ENCODE measurements at places on chromosomes 7 and 10.

GRCh38 chr10:101536800-101537199 lies 51.3 kb downstream of the POLL start:
- DNase-seq: peak; percentile 31

DNA sequence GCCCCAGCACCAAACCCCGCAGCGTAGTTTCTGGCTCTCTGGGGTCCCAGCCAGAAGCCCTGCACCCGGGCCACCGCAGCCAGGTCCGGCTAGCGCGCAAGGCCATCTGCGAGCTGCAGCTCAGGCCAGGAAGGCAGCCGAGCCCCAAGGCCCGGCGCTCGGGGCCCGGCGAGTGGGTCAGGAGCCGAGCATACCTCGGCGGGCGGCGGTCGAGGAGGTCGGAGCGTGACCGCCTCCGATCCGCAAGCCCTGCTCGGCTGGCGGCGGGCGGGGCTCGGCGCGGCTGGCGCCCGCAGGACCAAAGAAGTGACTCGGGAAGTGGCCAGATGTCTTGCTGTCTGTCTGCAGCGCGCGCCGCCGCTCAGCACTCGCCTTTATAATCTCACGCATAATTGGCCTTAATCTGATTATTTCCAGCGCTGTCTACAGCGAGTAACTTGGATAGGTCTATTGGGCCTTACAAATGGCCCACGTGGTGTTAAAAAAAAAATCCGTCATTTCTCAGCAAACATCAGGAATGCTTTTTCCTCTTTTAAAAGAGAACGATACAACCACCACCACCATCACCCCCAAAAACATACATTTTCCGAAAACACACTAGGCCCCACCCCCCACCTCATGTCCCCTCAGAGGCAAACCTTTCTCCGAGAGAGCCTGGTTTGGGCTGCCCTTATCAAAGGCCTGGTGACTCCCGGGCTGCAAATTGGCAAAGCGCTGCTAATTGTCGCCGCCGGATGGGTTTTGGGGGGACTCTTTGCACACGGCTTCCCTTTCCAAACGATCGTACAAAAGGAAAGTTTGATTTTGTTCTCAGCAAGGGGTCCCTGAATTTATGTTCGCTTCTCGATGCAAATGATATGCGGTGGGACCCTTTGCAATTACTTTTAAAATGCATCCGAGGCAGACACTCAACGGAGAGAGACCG lies at the start of gene DRGX:
Gene DRGX (minus strand): TSS at position 349 of the 925 bp plus-strand sequence. CDS start 649 bp downstream, outside the sequence.
- DNase-seq: no peak

GRCh38 chr10:17073725-17074540 lies 55.7 kb downstream of the CUBN start:
- DNase-seq: no peak

GRCh38 chr7:117140921-117141320 lies 181.9 kb downstream of the WNT2 start:
- no peak for DNase-seq

DNA sequence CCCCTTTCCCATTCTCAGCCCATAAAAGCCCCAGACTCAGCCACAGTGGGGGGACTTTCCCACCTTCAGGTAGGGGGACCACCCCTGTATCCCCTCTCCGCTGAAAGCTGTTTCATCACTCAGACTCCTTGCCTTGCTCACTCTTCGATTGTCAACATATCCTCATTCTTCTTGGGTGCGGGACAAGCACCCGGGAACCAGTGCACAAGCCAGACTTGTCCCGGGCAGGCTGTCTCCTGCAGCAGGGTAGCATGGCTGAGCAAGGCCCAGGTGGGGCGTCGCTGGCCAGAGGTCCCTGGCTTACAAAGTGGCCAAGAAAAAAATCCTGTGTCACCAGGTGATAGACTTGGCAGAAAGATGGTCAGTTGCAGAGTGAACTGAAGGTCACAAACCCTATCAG lies 64.7 kb downstream of the NOD1 start:
- no peak for DNase-seq

GRCh38 chr7:109462171-109462570 lies 892.5 kb downstream of the DNAJB9 start:
- DNase-seq: no peak

DNA sequence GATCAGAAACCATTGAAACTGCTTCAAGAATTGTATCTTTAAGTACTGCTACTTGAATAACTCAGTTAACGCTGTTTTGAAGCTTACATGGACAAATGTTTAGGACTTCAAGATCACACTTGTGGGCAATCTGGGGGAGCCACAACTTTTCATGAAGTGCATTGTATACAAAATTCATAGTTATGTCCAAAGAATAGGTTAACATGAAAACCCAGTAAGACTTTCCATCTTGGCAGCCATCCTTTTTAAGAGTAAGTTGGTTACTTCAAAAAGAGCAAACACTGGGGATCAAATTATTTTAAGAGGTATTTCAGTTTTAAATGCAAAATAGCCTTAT lies 14.7 kb downstream of the HNRNPA2B1 start:
- no peak for DNase-seq

DNA sequence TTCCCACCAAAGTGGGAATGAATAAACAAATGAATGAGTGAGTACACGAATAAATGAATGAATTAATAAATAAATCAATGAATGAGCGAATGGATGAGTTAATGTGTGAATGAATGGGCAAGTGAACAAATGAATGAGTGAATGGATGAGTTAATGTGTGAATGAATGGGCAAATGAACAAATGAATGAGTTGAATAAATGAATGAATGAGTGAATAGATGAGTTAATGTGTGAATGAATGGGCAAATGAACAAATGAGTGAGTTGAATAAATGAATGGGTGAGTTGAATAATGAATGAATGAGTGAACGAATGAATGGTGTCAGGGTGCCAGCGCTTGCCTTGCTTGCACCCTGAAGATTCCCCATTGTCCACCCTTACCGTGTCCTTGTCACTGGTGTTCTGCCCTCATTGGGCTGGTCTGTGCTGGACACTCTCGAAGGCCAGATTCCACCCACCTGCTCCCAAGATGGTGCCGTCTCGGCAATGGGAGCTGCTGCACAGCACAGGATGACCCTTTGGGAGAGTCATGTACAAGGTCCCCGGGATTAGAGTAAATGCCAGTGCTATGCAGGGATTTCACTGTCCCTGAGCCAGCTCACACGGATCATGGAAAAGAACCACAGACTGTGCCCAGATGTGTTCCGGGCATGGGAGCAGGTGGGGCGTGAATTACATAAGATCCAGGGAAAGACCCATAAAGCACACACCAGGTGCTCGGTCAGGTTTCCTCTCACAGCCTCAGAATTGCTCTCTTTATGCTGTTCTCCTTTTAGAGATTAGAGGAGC lies 83.2 kb downstream of the CAMK1D start:
- DNase-seq: no peak

- DNase-seq: no peak
Observed at GRCh38 chr10:56782503-56782902, 421.4 kb upstream of the ZWINT start.

DNA sequence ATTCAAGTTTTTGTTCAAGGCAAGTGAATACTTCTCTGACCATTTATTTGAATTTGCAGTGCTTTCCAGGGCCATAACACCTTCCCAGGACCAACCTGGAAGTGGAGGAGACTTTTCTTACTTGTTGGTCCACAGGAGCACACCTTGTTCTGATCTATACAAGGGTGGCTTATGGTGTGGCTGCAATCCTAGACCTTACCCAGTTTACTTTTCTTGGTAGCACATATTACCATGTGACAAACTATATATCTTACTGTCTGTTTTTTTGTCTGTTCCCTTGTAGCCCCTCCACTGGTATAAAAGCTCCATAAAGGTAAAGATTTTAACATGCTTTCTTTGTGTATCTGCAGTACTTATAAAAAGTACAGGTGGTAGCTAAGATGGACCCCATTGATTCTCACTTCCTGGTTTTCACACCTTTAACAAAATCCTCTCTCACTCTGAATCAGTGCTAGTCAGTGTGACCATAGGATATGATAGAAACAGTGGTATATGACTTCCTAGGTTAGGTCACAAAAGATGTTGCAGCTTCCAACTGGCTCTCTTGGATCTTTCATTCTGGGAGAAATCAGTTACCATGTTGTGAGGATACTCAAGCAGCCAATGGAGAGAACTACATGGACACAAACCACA lies 5.6 kb upstream of the ASB4 start:
- DNase-seq: no peak

- DNase-seq: no peak
Observed at GRCh38 chr10:63115732-63116383, 17.3 kb upstream of the NRBF2 start.

DNA sequence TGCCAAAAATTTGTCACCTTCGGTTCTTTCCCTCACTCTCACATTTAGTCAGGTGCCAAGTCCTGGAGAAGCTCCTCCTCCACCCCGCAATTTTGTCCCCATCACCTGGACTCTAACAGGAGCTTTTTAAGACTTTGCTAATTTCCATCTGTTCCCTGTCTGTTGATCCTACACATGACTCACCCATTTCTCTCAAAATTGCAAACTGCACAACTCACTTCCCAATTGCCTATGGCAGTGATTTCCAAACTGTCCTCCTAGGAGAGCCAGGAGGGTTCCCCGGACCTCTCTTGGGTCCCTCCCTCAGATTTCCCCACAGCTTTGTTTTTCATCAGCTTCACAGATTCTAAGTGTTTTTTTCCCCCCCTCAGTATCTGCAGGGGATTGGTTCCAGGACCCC lies 120.3 kb downstream of the WNT2 start:
- DNase-seq: no peak

DNA sequence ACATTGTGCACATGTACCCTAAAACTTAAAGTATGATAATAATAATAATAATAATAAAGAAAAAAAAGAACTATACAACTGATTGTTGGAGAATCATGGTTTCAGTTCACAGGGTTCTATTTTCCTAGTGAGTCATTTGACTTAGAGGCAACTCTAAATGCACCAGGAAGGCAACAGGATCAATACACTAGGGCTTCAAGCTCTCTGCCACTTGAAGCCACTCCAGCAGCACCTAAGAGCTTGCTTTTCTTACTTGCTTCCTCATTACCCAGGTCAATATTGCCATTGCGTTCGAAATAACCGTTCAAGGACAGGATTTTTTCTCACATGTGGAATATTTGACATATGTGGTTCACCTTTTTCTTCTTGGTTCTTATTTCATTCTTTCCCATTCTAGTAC lies 189.7 kb downstream of the GRM3 start:
- no peak for DNase-seq

DNA sequence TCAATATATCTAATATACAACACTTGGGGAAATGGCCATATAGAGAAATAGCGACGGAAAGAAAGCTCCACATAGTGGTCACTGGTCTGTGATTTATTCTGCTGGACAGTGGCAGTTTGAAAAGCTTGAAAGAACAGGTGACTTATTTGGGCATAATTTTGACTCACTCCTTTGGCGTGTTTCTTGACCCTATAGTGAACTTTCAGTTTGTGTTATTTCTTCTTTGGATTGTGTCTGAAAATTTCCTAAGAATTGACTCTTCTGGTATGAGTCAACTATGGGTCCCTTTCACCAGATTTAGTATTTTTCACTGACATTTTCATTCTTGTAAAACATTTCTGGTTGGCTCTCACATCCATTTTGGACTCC lies 25.8 kb upstream of the IMMP2L start:
- no peak for DNase-seq

- DNase-seq: no peak
Observed at GRCh38 chr7:121195874-121196273, 132.9 kb upstream of the WNT16 start.

- DNase-seq: no peak
Observed at GRCh38 chr10:56874950-56875349, 513.9 kb upstream of the ZWINT start.

- DNase-seq: no peak
Observed at GRCh38 chr7:139591550-139592195, 68.2 kb downstream of the CLEC2L start.

GRCh38 chr7:53657586-53657985 lies 622.2 kb downstream of the POM121L12 start:
- DNase-seq: no peak

DNA sequence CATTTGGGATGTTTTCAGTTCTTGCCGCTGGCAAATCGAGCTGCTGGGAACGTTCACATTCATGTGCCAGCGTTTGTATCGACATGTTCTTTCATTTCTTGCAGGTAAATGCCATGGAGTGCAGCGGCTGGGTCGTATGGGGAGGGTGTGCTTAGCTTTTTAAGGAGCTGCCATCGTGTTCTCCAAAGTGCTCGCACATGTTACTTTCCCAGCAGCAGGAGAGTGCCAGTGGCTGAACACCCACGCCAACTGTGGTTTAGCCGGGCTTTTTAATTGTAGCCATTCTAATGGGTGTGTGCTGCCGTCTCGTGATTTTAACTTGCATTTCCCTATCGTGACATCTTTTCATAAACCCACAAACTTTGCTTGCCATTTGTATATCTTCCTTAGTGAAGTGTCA lies 11.6 kb upstream of the BNIP3 start:
- DNase-seq: no peak

GRCh38 chr10:72852508-72852907 lies 41.0 kb upstream of the OIT3 start:
- no peak for DNase-seq

- DNase-seq: no peak
Observed at GRCh38 chr10:66102756-66103155, 823.1 kb upstream of the LRRTM3 start.

- DNase-seq: no peak
Observed at GRCh38 chr10:62534031-62534430, 159.9 kb downstream of the ZNF365 start.

DNA sequence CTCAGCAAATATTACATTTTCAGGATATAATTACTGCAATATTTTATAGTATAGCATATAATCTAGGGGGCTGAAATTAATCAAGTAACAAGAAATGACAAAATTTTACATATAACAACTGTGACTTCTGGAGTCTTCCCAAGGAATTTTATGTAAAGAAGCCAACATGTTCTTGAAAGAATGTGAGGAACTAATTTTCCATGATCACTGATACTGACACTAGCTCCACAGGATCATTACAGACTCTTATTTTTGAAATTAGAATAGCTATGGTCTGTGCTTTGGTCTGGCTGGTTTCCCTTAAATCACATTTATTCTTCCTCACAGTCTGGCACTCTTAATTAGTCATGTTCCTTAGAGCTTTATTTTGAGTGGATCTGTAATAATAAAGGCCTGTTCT lies 267.7 kb upstream of the SEMA3A start:
- DNase-seq: no peak

DNA sequence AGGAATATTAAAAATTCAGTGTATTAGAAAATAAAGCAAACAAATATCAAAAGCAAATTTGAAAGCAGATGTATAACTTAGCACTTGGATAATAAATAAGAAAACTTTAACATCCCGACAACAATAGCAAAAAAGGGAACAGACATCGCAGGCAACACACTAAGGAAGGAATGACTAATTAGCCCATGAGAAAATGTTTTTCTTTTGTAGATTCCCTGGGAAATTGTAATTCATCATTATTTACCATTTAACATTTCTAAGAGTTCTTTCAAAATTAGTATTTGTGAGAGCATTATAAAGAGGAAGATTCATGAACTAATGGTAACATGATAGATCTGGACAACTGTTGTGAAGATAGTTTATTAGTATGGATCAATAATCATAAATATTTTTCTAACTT lies 106.0 kb upstream of the STK17A start:
- DNase-seq: no peak

Data from CD4-positive, alpha-beta T cell treated with Interleukin-2 at 100 ng/mL for 4 hours (primary cell).